ENCODE measurements at places on chromosomes 3 and 15.

- no peak for DNase-seq
Observed at GRCh38 chr3:13332158-13332557, 88.0 kb downstream of the NUP210 start.

DNA sequence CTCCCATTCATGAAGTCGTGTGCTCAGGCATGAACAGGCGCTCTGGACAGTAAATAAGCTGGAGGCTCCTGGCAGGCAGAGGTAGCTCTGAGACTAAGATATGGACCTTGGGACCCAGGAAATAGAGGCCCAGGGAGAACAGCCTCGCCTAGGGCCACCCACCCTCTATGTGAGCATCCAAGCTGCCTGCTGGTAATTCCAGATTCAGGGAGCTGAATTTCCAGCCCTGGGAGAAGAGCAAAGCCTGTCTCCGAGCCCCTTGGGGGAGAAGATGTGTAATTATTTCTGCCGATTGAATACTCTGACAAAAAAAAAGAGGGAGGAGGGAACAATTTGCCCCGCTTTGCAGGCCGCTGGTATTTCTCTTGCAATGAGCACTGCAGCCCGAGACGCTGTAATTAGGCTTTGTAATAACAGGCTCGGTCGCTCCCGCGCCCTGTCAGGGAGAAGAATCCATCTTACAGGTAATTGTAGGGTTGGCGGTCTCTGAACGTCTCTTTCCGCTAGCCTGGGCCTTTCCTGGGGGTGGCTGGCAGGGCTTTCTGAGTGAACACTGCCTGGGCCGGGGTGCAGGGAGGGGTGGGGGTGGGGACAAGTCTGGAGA, 131.5 kb downstream of the WNT7A start:
- no peak for DNase-seq

- DNase-seq, result no peak
Observed at GRCh38 chr3:9276761-9277370, 27.4 kb upstream of the SRGAP3 start.

DNA sequence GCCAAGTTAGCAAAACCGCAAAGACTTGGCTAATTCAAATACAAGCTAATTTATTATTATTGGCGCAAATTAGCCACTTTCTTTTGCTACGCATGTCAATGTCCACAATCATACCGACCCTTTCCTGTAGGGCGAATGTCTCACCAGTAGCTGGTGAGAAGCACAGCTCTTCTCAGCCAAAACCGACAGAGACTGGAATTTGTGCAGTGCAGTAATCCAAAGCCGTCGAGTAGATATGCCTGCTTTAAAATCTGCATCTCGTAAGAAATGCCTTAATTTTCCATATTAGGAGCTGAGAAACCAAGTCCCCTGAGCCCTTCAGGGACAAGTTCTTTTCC, 614 bp upstream of the MINDY2 start:
- DNase-seq, result no peak

DNA sequence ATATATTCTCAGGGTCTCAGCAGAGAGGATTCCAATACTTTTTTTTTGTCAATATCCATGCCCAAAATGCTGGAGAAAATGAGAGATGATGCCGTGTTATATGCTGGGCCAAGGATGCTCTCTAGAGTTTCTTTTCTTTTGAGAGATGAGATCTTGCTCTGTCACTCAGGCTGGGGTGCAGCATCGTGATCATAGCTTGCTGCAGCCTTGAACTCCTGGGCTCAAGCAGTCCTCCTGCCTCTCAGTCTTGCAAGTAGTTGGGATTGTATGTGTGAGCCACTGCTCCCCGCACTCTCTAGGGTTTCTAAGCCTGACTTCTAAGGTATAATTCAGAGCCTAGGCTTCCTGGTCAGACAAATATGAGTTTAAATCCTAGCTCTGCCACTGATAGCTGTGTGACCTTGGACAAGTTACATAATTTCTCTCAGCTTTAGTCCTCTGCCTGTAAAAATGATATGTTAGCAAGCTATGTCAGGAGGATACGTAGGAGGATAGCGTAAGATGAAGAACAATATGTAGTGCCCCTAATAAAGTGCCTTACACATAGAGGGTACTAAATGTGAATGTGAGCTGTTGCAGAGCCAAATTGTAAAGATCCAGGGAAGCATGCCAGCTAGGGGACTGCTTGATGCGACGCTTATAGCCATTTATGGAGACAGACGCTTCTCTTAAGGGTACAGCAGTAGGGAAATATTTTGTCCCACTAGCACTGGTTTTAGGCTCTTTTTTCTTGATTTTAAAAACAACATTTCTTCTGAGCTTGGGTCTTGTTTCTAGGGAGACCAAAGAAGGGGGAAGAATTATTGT, 7.4 kb downstream of the STARD9 start:
- no peak for DNase-seq

- DNase-seq, result no peak
Observed at GRCh38 chr3:187017511-187018230, 87.3 kb downstream of the ST6GAL1 start.

DNA sequence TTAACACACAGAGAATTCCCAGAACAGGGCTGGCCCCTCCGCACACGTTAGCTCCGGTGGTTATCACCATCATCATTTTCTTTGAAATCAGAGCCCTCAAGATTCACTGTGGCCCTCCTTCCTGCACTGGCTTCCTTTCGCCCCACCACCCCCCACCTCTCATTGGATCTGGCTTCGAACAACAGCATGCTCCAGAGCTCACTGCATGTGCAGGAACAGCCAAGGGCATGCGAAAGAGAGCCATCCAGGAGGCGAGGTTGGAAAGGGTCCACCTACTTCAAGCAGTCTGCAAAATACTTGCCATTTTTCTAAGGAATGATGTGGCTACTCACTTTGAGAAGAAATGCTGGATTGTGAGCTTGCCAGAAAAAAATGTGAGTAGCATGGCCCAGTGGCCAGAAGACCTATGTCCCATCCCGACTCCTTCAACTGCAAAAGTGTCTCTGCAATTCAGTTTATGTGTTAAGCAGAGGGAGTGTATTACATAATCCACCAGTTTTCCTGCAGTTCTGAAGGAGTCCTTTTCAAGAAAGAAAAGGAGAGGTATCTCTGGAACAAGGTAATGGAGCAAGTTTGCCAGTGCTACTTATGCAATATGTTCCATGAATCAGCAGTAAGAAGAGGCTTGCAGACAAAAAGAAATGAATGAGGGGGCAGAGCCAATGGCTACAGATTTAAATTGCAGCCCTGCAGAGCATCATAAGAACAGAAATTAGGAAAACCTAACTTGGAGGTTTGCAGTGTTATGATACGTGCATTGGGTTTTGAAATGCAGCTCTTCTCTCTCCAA, 92.8 kb downstream of the OCA2 start:
- DNase-seq, result no peak

DNA sequence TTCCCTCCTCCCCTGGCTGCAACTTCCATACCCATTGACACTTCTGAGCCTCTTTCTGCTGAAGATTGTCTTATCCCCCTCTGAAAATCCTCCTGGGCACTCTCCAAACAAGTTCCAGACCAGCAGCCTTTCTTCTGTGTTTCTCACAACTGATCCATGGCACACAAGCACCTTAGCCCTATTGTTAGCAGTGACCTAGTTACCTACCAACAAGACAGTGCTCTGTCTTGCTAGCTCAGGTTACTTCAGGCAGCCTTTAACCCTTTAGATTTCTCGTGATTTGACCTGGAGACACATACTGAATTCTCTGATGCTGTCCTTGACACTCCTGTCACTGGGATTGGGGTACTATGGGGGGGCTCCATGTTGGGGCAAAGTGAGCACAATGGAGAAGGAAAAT, 82.1 kb downstream of the GTF2E1 start:
- no peak for DNase-seq

DNA sequence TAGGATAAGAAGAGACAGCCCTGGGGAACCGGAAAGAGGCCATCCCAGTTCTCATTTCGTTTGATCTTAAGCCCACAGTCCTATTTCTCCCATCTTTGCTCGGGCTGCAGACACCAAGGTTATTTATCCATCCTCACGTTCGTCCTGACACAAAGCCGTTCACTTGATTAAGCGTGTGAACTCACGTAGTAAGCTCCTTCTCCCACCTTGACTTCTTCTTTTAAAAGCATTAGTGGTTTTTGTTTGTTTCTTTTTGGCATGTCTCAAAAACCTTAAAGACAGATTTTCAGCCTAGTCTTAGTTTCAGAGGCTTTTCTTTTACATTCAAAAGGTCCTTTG, 70.9 kb downstream of the TGFBR2 start:
- no peak for DNase-seq

DNA sequence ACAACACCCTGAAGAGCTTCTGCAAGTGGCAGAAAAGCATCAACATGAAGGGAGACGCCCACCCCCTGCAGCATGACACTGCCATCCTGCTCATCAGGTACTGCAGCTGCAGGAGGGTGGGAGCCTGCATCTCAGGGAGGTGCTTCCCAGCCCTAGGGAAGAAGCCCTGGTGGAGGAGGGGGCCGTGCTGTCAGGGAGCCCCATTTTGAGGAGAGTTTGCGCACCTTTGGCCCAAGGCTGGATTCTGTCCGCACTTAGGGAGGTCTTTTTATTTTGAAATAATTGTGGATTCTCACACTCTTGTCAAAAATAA, 42.1 kb downstream of the SAXO2 start:
- DNase-seq, result no peak

DNA sequence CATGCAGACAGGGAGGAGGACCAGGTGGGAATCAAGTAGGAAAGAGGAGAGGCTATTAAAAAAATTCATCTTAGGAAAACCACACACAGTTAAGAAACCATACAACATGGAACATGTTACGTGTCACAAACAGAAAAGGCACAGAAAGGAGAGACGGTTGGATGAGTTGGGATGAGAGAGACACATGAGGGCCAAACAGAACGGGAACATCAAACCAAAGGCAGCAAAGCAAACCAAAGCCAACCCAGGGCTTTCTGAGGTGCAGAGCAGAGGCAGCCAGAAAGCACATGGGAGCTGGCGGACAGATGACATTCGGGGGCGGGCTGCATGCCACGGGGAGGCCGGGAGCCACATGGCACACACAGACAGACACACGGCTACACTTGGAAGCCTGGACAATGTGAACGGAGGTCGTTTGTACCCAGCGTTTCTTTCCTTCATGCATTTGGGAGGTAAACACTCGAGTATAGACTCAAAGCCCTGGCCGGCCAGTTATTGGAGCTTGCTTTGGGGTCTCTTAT, 8.6 kb upstream of the SEC13 start:
- DNase-seq, result no peak

- no peak for DNase-seq
Observed at GRCh38 chr3:23649448-23649847, 156.3 kb upstream of the UBE2E1 start.

GRCh38 chr3:98900265-98901118, 1.0 kb downstream of the DCBLD2 start:
- DNase-seq, result peak; percentile 27

- DNase-seq, result no peak
Observed at GRCh38 chr3:15493436-15493835, 28.1 kb downstream of the COLQ start.

DNA sequence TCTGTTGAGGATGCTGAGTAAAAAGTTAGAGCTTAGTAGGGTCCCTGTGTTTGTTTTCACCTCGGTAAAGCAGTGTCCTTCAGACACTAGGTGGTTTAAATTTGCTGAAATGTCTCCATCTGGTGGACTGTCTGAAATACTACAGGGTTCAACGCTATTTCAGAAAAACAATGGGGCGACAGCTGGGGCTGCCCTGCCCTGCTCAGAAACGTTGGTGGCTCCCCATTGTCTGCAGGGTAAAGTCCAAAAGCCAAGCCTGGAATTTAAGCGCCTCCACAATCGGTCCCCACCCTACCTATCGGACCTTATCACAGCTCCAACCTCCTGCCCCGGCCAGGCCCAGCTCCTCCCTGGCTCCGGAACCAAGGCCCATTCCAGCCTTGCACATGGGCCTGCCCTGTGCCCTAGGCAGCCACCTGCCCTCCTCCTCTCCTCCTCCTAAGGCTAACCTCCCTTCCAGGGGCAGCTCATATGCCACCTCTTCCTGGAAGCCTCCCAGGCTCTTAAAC, 4.3 kb upstream of the TSEN2 start:
- no peak for DNase-seq

GRCh38 chr3:141784096-141784495, 20.9 kb downstream of the GRK7 start:
- no peak for DNase-seq

- no peak for DNase-seq
Observed at GRCh38 chr3:50182533-50183099, 8.8 kb upstream of the GNAT1 start.

DNA sequence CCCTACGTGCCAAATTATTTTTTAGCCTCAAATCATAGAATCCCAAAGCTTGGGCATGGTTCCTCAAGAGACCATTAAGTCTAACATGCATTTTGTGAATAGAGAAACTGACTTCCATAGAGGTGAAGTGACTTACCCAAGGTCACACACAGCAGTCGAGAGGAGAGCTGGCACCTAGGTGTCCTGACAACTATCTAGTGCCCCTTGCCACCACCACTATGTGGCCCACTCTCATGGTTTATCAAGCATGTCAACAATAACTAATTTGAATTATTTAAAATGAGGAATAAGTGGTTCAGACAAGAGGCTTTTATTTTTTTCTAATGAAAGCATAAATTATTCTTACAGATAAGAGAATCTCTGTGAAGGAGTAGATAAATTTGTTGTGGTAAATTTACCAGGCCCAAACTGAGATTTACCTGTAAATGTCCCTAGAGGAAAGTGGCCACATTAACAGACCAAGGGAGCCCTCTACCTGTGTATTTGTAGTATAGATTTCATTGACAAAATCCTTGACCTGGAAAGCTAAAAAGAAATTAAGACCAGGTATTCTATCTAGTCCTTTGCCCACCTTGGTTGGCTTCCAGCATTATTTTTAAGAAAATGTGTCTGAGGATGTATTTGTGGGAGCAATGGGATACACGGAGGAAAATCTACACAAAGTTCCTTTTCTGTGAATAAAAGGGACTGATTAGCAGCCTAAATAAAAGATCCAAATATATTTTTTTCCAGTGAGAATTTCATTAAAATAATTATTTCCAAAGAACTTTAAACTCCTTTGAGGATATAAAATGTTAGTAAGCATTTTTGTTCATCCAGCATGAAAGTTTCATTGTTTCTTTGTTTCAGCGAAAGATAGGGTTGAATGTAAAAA, 49.1 kb downstream of the IQCH start:
- DNase-seq, result no peak

DNA sequence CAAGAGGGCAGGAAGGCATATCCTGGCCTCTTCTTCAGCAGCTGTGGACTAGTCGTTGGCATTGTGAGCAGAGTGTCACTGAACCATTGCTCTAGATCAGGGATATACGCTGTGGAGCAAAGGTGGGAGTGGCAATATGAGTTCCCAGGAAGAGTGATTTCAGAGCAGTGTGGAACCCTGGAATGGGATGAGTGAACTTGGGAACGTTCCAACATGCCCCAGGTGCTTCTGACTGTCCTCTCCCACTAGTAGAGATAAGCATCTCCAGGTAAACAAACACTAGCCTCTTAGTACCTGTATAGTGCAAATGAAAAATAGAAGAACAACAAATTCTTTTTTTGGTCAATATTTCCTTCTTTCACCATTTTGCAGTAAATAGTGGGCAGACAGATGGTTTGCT, 123.6 kb upstream of the VEPH1 start:
- no peak for DNase-seq

DNA sequence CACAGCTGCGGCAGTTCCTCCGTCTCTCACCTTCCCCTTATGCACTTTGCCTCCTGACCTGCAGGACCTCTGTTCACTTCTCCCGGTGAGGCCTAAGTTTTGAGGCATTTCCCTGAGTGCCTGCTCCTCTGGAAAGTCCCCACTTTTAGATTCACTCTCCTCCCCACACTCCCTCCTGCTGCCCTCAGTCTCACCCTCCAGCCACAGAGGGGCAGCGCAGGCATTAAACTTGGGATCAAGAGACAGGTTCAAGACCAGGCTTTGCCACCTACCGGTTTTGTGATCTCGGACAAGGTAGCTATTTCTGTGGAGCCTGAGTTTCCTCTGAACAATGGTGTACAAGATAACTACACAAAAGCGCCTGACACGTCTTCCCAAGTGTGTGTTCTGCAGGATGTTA, 19.4 kb downstream of the SLC6A11 start:
- DNase-seq, result no peak

GRCh38 chr15:60718661-60719069, 239.7 kb upstream of the ICE2 start:
- DNase-seq, result no peak

All from stimulated activated CD4-positive, alpha-beta T cell treated with anti-CD3 and anti-CD28 coated beads, Interleukin-2, amount 100 ng/mL, for 24 hours (primary cell).